ENCODE measurements at places on chromosomes 6 and 20. TPM values are rescaled to one million over a fixed set of nuclear protein-coding genes. Genes with fewer than 3 reads are reported as not detected.

ARMC2 gene
- total RNA-seq = 7.9 TPM

ZC3H12D gene
- total RNA-seq = 81.2 TPM

DNA sequence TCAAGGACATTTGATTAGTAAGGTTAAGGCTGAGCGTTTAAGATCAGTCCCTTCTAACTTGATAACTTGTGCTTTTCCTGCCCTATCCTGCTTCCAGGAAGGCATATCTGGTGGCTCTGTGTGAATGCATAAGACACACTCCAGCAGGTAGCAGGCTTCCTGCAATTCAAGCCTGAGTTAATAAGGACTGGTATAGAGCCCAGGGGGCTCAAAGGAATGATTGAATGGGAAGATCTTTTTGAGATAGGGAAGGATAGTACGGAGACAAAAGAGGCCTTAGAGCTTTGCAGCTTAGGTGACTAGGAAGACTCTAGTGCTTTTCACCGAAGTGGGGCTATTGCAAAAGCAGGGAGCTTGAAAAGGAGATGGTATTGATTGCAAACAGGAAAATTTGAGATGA is 307.1 kb downstream of the GRIK2 start:
- no peaks in the 10 kb centered on the region for H3K27me3 ChIP-seq
- no peaks in the 10 kb centered on the region for H3K4me1 ChIP-seq
- H3K36me3 ChIP-seq = no peaks in the 10 kb centered on the region
- no peak overlapping the region for H3K4me3 ChIP-seq
- no peak for DNase-seq

- no peaks in the 10 kb centered on the region for H3K36me3 ChIP-seq
- H3K4me1 ChIP-seq = no peaks in the 10 kb centered on the region
- DNase-seq = no peak
- no peaks in the 10 kb centered on the region for H3K27me3 ChIP-seq
- no peak overlapping the region for H3K4me3 ChIP-seq
- no peak overlapping the region for H3K27ac ChIP-seq
Observed at GRCh38 chr6:145199961-145200360, 535.4 kb downstream of the EPM2A start.

DNA sequence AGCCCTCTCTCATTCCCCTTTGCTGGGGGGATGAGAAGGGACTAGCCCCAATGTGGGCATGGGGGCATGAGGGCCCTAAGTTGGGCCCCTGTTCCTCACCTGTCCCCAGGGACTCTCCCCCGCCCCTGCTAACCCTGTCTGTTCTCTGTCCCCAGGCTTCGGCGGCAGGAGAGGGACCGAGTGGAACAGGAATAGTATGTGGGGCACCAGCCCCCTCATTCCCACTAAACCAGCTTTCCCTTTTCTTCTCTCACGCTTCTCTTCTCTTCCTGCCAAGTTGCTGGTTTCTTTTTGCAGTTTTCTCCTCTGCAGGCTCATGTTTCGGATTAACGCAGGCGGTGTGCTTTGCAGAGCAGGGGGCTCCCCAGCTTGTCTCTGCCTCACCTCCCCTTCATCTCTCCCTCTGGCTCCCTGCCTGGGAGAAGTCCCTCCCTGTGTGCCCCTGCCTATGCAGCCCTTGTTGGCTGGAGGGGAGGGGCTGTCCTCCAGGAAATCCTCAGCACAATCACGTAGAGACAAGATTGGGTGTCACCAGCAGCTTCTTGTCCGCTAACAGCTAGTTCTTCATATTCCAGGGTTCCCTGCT is 7.9 kb downstream of the TMEM63B start:
- no peak for DNase-seq
- no peaks in the 10 kb centered on the region for H3K27me3 ChIP-seq
- no peak overlapping the region for H3K27ac ChIP-seq
- H3K4me1 ChIP-seq = no peaks in the 10 kb centered on the region
- no peak overlapping the region for H3K4me3 ChIP-seq

DNA sequence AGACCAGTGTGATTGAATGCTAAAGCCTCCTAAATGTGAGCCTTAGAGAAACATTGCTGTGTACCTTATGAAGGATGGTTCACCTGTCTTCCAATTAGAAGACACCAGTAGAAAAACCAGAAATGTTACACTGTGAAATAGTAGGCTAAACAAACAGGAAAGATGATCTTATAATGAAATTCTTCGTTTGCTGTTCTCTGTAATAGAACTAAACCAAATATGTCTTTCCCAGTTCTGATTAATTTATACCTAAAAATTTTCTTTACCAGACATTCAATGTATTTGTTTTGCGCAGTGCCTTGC is 114.8 kb downstream of the RTN4IP1 start:
- H3K4me3 ChIP-seq = peak overlapping the region; percentile 92
- peak overlapping the region; percentile 100 for H3K27ac ChIP-seq
- peaks cover 11% of the 10 kb centered on the region for H3K36me3 ChIP-seq
- no peaks in the 10 kb centered on the region for H3K27me3 ChIP-seq
- peaks cover 47% of the 10 kb centered on the region for H3K4me1 ChIP-seq

- no peaks in the 10 kb centered on the region for H3K36me3 ChIP-seq
- DNase-seq = no peak
- peak overlapping the region; percentile 51 for H3K4me3 ChIP-seq
- H3K27ac ChIP-seq = peak overlapping the region; percentile 77
- H3K4me1 ChIP-seq = peaks cover 21% of the 10 kb centered on the region
- no peaks in the 10 kb centered on the region for H3K27me3 ChIP-seq
Observed at GRCh38 chr20:50193199-50193835, 2.7 kb downstream of the CEBPB start.

DNA sequence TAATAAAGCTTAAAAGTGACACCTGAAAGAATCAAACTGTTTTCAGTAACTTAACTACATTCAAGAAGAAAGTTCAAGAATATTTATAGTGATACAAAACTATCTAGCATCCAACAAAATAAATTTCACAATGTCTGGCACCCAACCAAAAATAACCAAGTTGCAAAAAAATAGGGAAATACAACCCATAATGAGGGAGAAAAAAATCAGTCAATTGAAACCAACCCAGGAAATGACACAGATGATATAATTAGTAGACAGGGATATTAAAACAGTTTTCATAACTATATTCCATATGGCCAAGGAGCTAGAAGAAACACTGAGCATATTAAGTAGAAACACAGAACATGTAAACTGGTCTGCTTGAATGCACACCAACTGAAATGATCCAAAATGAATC is 120.2 kb upstream of the BEND3 start:
- no peak overlapping the region for H3K27ac ChIP-seq
- H3K4me1 ChIP-seq = no peaks in the 10 kb centered on the region
- H3K36me3 ChIP-seq = peaks cover 15% of the 10 kb centered on the region
- no peak overlapping the region for H3K4me3 ChIP-seq

DNA sequence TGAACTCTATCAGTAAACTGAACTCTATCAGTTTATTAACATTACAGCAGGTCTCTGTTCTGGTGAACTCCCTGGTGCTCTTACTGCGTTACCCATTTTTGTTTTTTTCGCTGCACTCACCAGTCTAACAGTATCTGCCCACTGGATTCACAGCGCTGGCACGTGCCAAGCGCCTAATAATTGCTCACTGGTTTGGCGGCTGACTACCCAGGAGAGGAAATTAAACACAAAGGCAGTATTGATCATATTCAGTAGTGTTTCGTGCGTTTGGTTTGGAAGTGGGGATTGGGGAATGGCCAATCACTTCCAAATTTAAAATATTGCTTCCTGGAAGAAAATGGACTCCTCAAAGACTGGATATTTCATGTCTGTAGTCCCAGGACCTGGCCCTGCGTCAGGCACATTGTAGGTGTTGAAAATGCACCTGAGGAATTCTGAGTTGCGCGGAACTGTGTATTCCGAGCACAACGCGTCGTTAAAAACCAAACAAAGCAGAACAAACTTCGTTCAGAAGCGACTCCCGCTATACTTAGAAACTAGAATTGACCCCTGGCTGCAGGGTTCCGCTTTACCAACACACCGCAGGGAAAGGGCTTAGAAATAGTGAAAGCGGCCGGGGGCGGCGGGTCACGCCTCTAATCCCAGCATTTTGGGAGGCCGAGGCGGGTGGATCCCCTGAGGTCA is 1.1 kb upstream of the RPS12 start:
- H3K27me3 ChIP-seq = no peaks in the 10 kb centered on the region
- H3K36me3 ChIP-seq = peaks cover 18% of the 10 kb centered on the region
- H3K4me1 ChIP-seq = peaks cover 23% of the 10 kb centered on the region
- peak; percentile 64 for DNase-seq

GRCh38 chr20:11333634-11334033 is 584.1 kb upstream of the BTBD3 start:
- no peak overlapping the region for H3K27ac ChIP-seq
- DNase-seq = no peak
- H3K4me1 ChIP-seq = no peaks in the 10 kb centered on the region
- no peaks in the 10 kb centered on the region for H3K36me3 ChIP-seq
- H3K4me3 ChIP-seq = no peak overlapping the region

- peak overlapping the region; percentile 13 for H3K4me3 ChIP-seq
- no peaks in the 10 kb centered on the region for H3K36me3 ChIP-seq
- peak; percentile 37 for DNase-seq
Observed at GRCh38 chr20:63025534-63026331, 19.0 kb upstream of the BHLHE23 start.

DNA sequence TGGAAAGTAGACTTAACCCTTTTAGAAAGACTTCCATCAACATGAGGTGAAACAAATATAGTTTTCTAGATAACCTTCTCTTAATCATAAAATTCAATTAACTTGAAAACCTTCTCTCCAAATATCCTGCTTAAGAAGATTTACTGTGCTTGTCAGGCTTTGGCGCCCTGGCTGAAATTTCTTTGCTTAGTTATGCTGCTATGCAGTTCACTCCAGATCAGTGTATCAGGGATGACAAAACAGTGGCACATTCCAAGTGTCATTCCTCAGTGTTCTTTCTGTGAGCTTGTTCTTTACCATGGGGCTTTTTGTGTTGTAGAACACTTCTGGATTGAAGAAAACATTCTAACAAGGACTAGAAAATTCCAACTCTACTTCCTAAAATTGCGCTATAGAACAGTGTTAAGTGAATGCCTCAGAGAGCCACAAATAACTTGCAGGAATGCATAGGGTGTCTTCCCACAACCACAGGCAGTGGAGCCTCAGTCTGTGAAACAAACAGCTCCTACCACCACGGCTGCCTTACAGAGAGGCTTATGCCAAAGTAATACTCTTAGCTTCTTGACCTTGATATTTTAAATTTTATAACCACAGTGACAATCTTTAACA is 443.6 kb downstream of the CDC5L start:
- no peaks in the 10 kb centered on the region for H3K27me3 ChIP-seq
- H3K27ac ChIP-seq = no peak overlapping the region
- no peak for DNase-seq
- no peaks in the 10 kb centered on the region for H3K36me3 ChIP-seq

DNA sequence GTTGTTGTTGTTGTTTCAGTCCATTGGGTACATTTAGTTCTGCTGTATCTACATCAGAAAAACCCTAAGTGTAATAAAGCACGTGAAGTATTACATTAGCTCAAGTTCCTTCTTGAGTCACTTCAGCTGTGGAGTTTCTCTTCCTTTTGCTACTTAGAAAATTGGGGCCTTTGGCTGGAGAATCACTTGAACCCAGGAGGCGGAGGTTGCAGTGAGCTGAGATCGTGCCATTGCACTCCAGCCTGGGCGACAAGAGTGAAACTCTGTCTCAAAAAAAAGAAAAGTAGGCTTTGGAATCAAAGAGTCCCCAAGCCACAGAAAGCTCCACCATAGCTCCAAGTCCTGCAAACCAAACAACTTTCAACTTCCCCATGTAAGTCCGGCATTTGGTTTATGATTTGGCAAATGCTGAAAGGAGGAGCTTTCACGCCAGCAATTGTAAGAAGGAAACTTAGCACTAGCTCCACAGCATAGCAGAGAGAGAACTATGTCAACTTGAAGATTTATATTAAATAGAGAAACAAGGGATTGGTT is 56.5 kb upstream of the RNF144B start:
- no peak overlapping the region for H3K27ac ChIP-seq
- no peak for DNase-seq
- H3K4me1 ChIP-seq = no peaks in the 10 kb centered on the region
- no peaks in the 10 kb centered on the region for H3K27me3 ChIP-seq
- no peak overlapping the region for H3K4me3 ChIP-seq
- no peaks in the 10 kb centered on the region for H3K36me3 ChIP-seq
